ENCODE measurements at places on chromosomes 5 and 9.

DNA sequence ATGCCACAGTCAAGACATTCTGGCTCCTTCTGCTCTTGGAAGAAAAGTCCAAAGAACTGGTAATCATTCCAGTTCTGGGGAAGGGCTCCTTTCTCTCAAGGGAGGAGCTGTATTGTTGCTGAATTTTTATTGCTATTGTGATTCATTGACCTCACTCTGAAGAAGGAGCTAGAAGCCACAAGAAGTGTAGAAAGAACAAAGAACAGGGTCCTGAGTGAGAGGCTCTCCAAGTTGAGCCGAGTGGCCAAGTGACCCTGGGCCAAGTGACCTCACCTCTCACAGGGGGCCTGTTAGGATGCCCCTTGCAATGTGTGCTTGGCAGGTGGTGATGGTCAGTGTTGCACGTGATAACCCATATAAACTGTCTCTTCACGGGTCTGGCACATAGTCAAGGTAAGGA is 173.3 kb downstream of the FGF18 start:
- no peak for DNase-seq

DNA sequence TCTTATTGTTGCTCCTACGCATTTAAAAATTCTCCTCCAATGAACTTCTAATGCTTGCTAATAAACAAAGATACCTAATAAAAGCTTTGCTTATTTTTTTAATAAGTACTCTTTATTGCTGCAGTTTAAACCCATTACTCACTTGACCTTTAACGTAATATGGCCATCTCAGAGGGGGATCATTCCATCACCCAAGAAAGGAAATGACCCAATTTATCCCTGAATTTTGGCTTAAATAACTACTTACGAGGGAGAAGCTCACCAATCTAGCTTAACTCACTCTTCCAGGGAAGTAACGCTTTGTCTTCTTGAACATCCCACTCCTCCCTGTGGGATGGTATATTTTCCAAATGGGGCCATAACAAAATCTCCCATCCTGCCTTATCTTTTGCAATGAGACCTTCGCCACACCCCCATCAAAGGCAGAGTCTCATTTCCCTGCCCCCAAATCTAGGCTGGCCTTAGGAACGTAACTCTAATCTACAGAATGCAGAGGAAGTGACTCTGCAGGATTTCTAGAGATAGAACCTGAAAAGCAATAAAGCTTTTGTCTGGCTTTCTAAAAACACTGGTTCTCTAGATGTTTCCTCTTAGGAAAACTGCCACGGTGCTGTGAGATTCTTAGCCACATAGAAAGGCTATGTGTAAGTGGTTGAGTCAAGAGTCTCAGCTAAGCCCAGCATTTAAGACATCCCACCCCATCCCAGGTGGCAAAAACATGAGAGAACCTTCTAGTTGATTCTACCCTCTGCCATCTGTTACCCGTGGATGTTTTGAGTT is 310.0 kb downstream of the ASTN2 start:
- DNase-seq, result no peak

- DNase-seq, result no peak
These were observed 55.1 kb downstream of the ZNF354C start for GRCh38 chr5:179115307-179115706.

DNA sequence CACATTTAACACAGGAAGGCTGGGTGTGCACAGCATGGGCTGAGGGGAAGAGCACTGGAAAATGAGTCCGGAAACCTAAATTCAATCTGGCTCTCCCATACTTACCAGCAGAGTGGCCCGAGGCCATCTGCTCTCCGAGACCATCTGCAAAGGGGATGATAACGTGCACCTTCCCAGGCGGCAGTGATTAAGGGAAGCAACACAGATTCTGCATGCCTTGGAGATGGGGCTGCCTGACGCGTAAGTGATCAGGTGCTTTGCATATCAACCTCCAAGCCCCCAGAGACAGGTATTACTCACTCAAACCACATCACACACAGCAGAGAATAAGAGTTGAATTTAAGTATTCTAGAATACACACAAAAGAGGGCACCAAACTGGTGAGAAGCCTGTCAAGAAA is 9.1 kb downstream of the EPB41L4B start:
- peak; percentile 34 for DNase-seq

- no peak for DNase-seq
These were observed 110.9 kb upstream of the GPR151 start for GRCh38 chr5:146626936-146627335.

DNA sequence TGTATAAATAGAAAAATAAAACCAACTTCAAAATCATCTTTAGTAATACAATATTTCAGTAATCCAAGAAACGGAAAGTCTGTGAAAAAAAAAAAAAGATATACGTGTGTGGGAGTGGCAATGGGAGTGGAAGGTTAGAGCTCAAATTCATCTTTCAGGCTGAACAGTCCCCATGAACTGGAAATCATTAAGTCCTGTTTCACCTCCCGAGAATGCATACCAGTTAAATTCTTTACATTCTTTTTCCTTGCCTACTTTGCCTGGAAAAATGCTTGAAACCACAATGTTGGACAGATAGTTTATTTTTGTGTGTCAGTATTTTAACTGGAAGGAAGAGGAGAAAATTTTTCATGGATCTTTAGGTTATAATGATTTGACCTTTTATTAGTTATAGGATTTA is 166.8 kb downstream of the MUSK start:
- no peak for DNase-seq

DNA sequence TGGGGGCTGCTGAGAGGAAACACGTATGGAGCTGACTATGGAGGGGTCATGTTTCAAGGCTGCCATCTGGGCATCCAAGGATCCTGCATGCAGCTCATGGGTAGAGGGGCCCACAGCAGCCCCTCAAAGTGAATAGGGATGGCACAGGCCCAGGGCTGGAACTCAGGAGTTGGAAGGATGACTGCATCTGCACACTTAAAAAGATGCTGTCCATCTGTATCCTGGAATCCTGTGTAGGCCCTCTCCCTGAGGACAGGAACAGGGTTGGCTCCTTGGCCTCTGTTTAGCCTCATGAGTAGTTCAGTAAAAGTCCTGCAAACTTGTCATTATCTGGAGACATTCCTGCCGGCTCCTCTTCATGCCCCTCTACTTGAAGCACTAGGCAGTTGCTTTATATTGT is 4.0 kb downstream of the BNIP1 start:
- DNase-seq, result no peak

GRCh38 chr5:104859437-104859836 is 1296.8 kb upstream of the NUDT12 start:
- DNase-seq, result no peak
